CD4-positive, alpha-beta T cell treated with Interleukin-17A for 1 hour (primary cell): ENCODE measurements at places on chromosomes 3 and 15.

- no peak for DNase-seq
These were observed 18.2 kb upstream of the JMJD7 start for GRCh38 chr15:41809526-41810220.

DNA sequence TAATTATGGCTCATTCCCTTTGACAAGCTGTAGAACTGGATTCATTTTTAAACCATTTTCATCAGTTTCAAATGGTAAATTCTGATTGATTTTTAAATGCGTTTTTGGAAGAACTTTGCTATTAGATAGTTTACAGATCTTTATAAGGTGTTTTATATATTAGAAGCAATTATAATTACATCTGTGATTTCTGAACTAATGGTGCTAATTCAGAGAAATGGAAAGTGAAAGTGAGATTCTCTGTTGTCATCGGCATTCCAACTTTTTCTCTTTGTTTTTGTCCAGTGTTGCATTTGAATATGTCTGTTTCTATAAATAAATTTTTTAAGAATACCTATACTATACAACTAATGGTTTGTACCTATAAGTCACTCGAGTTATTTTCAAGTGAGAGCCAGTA is 62.7 kb downstream of the PXYLP1 start:
- DNase-seq, result peak; percentile 20

- no peak for DNase-seq
These were observed 630 bp downstream of the LXN start for GRCh38 chr3:158671821-158672214.

GRCh38 chr15:89524184-89524583 is 27.8 kb upstream of the RHCG start:
- no peak for DNase-seq

- DNase-seq, result no peak
These were observed 1032.4 kb downstream of the MCTP2 start for GRCh38 chr15:95263751-95264150.

DNA sequence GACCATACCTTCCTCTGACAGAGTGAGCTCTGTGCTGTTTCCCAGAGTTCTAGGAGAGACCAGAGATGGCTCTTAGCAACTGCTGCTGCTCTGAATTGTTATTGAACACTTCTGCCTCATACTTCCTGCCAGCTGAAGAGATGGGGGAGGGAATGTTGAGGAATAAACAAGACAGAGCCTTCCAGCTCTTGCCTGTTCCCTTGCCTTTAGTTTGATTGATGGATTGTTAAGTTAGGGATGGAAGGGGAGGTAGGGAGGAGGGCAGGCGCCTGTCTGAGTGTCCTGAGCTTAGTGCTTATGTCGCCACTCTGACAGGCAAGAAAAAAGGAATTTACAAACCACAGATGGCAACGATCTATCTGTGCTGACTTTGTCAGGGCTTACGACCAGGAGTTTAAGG is 42.8 kb downstream of the ZNF609 start:
- DNase-seq, result peak; percentile 14

GRCh38 chr3:55322638-55323037 is 164.5 kb downstream of the WNT5A start:
- DNase-seq, result no peak

GRCh38 chr3:165529451-165529850 is 307.8 kb downstream of the BCHE start:
- DNase-seq, result no peak

DNA sequence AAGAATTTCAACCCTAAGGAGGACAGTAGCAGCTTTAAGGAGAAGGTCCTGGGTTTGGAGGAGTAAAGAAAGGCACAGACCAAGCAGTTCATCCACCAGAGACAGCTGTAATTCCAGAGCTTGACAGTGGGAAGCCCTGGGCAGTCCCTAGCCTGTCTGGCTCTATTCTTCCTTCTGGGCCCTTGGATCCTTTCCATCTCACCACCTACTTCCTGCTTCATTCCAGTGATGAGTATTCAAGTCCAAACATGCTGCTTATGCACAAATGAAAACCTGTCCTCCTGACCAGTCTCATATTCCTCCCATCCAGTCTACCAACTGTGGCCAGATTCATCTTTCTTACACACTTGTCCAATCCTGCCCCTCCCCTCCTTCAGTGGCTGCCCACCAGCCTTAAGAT is 171.4 kb downstream of the CNTN3 start:
- DNase-seq, result no peak

DNA sequence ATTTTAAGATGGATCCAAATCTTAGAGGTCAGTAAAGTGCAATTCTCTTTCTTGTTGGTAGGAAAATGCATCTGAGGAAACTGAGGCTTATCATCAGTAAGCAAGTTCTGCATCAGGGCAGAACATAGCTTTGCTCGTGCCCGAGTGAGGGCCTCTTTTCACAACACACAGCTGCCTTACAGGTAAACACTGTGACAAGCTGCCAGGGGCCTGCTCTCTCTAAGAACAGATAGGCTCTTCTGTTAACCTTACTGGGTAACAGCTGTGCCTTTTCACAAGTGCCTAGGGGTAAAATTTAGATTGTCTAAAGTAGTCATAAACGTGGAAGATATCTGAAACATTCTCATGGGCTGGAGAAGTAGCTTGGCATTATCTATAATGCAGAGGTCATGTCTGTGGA is 118.1 kb downstream of the C3orf38 start:
- DNase-seq, result no peak
